ENCODE measurements at places on chromosomes 3 and 15.

DNA sequence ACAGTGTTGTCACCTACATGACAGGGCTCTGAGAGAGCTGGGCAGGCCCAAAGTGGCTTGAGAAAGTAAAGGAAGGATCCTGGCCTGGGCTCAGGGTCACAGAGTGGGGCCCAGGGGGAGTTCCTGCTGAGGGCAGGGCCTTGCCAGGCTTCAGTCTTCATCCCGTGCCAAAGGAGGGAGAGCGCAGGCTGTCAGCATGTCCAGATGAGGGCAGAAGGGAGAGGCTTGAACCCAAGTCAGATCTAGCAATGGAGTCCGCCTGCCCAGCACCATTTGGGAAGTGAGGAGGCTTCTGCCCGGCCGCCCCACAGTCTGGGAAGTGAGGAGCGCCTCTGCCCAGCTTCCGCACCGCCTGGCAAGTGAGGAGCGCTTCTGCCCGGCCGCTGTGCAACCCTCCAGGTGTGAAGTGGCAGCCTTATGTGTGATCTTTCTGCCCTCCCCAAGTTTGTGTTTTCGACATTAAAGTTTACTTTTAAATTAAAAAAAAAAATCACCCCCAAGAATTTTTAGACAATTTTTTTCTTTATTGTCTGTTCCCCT is 303.6 kb upstream of the PROK2 start:
- DNase-seq, result no peak

- DNase-seq, result no peak
Measured at GRCh38 chr3:150480877-150481276, 65.4 kb downstream of the SERP1 start.

GRCh38 chr3:12716605-12717151 is 42.4 kb downstream of the TMEM40 start:
- DNase-seq, result no peak

- no peak for DNase-seq
Measured at GRCh38 chr15:86483936-86484335, 404.3 kb downstream of the AGBL1 start.

- no peak for DNase-seq
Measured at GRCh38 chr15:89140595-89140994, 52.3 kb downstream of the ABHD2 start.

Measured in hypothalamus (tissue), 51 donors.